ENCODE measurements at places on chromosomes 4 and X.

GRCh38 chr4:111127841-111128240, 505.0 kb upstream of the PITX2 start:
- ATAC-seq: no peak

DNA sequence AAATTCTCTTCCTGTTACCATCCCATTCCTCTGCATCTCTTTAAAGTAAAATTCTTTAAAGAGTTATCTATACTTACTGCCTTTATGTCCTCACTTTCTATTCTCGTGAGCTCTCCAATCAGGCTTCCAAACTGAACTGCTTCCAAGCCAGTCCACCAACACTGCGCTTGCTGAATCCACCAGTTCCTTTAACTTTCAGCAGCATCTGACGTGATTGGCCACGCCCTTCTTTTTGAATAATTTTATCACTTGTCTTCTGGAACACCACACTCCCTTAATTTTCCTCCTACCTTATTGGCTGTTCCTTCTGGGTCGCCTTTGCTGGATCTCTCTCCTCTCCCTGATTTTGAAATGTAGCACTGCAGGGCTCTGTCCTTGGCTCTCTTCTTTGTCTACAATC, at the start of gene KIAA1210:
TSS of gene KIAA1210 (minus strand) at position 163 of the 400 bp plus-strand sequence. CDS start 4,170 bp downstream, outside the sequence.
- ATAC-seq: no peak

DNA sequence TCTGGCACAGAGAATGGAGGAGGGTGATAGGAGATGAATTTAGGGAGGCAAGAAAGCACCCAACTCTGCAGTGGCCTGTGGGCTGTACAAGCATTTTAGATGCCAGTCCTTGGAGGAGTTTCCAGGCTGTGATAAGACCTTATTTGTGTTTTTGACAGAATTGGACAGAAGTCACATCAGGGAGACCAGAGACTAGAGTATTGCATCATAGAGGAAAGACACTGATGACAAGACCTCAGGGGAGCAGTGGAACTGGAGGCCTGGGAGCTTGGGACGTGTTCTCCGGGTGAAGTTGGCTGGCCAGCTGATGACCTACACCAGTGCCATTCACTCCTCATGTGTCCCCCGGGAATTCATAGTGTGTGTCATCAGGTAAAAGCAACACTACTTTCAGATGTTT, 284.0 kb upstream of the ZFP42 start:
- ATAC-seq: no peak

DNA sequence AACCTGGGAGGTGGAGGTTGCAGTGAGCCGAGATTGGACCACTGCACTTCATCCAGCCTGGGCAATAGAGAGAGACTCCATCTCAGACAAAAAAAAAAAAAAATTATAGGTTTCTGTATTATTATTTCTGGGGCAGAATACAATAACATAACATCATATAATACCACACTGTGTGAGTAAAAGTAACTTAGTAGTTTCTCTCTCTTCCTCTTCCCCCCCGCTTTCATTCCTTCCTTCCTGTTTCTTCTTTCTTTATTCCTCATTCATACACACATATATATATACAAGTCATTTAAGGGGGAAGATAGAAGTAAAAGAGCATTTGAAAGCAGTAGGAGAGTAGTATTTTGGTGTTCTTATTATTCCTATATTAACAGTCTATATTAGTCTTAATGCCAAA, 55.9 kb upstream of the FHDC1 start:
- no peak for ATAC-seq

All from activated CD4-positive, CD25-positive, alpha-beta regulatory T cell treated with anti-CD3 and anti-CD28 coated beads, Interleukin-2, amount 50 U/mL, for 24 hours (primary cell).